ENCODE measurements at places on chromosomes 4 and X.

GRCh38 chr4:163875327-163875726 lies 380.8 kb downstream of the TMA16 start:
- DNase-seq = no peak

DNA sequence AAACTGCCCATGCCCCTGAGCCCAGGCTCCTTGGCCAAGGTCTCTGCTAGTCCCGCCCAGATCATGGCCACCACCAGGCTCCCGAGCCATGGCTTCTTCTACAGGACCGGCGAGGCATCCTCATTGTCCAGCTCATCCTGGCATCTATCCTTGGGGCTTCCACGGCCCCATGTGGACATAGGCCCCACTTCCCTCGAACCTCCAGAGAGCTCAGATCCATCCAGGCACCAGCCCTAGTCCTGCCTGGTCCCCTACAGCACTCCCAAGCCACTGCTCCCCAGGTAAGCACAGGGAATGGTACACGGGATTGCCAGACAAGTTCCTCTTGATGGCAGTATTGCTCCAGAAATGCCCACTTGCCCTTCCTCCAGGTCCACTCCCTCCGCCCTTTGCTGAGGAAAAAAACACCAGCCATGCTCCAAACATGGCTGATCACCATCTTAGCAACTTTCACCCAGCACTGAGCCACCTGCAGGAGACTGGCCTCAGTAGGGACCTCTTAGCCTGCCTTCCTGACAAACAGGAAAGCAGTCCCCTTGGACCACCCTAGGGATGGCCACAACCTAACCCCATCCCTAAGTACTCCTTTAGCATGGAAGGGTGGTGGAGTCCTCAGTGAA lies 272.1 kb upstream of the AGTR2 start:
- DNase-seq = no peak

DNA sequence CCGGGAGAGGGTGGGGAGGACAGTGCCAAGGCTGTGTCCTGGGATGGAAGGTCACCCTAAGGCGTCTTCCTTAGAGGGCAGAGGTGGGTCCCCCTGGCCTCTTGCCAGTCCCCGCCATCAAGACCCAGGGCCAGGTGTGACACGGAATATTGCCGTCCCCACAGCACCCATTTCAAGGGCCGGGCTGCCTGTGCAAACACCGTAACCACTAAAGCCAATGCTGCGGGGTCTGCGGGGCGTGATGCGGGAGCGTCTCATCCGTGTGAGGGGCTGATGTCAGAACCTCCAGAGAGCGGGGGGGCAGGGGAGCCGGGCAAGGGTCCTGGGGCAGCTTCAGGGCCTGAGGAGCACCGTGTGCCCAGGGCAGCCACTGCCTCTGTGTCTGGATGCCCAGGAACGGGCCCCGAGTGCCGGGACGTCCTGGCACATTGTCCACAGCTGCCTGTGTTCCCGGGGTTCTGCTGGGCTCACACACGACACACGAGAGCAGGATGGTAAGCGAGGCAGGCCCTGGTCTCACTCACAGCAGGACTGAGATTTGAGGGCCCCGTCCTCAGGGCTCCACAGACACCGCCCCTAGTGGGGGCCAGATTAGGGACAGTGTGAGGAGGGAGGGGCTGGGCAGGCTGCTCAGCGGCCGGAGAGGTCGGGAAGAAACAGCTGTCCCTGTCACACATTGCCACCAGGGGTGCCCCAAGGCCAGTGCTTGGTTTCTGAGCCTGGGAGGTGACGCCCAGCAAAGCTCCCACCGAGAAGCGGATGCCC lies 29.2 kb downstream of the NKX1-1 start:
- DNase-seq = no peak

GRCh38 chr4:80446248-80446647 lies 110.7 kb downstream of the CFAP299 start:
- DNase-seq = no peak

DNA sequence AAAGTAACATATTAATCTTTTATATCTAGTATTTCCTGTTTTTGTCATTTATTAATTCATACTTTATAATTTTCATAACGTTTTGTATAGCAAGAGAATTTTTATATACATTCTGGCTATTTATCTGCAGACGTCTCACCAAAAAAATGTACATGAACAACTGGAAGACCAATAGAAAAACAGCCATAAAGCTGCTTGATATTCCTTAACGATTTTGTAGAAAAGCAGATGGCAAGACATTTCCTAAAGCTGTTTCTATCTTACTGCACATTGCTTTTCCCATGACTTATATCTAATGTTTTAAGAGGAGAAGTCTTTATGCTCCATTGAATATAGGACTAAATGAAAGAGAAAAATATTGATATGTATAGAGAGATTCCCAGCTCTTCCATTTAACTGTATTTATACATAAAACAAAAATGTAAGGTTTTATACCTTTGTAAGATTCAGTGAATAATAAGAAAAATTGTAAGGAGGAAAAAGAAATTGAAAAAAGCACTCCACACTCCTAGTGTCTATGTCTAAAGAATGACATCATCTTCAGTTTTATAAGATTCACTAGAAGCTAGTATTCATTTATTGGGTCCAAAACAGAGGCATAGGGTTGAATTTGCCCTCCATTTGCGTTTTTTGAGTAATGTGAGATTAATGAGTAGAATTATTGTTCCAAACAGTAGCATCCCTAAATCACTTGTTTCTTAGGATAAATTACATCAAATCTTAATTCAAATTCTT lies 248.5 kb downstream of the PPP3CA start:
- DNase-seq = no peak

DNA sequence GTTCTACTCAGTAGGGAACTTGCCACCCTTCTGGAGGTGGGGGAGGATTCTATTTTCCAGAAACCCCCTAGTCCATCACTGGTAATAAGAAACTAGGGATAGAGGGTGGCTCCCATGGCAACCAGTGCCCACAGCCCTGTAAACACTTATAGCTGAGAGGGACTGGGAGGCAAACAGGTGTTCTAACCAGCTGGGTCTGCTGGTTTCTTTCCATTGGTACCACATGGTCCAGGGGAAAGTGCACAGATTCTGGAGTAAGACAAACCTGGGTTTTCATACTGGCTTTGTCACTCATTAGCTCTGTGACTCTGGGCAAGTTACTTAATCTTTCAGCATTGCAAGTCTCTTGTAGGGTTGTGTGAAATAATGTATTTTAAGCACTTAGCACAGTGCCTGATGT lies 26.9 kb downstream of the IGSF1 start:
- no peak for DNase-seq

GRCh38 chr4:113550510-113550909 lies 211.0 kb downstream of the CAMK2D start:
- no peak for DNase-seq

DNA sequence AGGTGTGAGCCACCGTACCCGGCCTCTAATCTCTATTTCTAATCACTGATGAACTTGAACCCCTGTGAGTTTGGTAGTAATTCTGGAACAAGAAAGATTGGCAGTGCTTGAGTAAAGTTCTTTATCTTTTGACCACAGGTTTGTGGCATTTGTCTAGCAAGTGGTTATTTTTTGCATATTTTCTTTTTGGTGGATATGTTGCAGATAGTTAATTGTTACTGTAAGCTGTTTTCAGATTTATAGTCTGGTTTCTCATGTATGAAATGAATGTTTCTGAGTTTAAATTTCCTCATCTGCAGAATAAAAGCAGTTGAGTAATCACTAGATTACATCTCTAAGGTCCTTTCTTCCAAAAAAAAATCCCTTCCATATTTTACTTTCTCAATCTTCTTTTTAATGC lies 105.2 kb downstream of the GASK1B start:
- no peak for DNase-seq

DNA sequence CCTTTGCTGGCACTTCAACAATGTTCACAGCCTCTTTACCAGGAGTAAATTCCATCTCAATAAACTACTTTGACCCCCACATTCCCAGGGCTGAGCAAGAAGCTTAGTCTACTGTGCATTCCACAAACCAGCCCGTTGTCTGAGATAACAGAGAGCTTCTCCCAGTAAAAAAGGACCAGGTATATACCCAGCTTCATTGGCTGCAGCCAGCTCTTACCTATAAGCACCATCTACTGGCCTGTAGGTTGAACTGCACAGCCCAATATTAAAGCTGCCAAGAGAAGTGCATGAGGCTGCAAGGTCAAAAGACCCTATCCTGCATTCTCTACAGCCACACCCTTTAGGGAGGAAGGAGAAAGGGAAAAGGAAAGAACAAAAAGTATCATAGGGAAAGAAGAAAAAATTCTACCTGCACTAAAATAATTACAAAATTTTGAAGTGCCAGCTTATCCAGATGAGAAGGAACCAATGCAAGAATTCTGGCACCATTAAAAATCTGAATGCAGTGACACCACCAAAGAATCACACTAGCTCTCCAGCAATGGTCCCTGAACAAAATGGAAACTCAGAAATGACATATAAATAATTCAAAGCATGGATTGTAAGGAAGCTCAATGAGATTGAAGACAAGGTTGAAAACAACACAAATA lies 45.7 kb upstream of the INTU start:
- DNase-seq = no peak

DNA sequence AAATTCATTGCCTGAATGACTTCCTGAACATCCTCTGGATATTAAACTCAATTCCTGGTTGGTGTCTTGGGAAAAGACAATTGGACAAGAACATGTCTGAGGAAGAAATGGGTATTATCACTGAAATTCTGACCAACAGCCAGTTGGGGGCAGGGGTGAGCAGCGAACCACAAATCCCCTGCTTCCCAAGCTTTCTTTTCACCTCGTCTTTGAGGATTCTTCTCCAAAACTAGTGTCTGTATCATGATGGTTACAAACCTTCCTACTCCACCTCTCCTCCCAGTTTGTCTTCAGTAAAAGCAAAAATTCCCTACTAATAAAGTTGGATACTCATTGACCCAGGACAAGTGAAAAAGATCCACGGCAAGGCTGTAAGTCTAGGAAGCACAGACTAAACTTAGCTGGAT lies 48.3 kb upstream of the WDR1 start:
- no peak for DNase-seq
